ENCODE measurements at places on chromosomes 2 and 18.

- no peak for DNase-seq
Observed at GRCh38 chr2:15967415-15968279, 27.3 kb downstream of the MYCN start.

DNA sequence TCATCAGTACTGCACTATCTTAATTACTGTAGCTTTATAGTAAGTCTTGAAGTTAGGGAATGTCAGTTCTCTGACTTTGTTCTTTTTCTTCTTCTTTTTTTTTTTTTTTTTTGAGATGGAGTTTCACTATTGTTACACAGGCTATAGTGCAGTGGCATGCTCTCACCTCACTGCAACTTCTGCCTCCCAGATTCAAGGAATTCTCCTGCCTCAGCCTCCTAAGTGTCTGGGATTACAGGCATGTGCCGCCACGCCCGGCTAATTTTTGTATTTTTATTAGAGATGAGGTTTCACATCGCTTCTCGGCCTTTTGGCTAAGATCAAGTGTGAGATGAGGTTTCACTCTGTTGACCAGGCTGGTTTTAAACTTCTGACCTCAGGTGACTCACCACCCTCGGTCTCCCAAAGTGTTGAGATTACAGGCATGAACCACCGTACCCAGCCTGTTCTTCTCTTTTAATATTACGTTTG lies 41.9 kb upstream of the TANC1 start:
- no peak for DNase-seq

GRCh38 chr2:64970495-64970894 lies 18.7 kb upstream of the SLC1A4 start:
- DNase-seq: no peak

- DNase-seq: no peak
Observed at GRCh38 chr2:31075431-31075830, 62.8 kb downstream of the GALNT14 start.
